ENCODE measurements at places on chromosomes 6 and 20. TPM values are rescaled to one million over a fixed set of nuclear protein-coding genes. Genes with fewer than 3 reads are reported as not detected.

PAK1IP1 gene
- total RNA-seq: 32.8 TPM

NKX2-4 gene
- not detected for total RNA-seq

FNDC1 gene
- total RNA-seq: not detected

GPSM3 gene
- 118 TPM for total RNA-seq

SNX5 gene
- 234 TPM for total RNA-seq

PHACTR1 gene
- not detected for total RNA-seq

IYD gene
- total RNA-seq: not detected

DEFB123 gene
- not detected for total RNA-seq

WFDC12 gene
- total RNA-seq: not detected

ADRM1 gene
- 101 TPM for total RNA-seq

TAF11 gene
- 27.2 TPM for total RNA-seq

GRCh38 chr6:6474170-6474920 lies 114.2 kb upstream of the LY86 start:
- DNase-seq: no peak

DNA sequence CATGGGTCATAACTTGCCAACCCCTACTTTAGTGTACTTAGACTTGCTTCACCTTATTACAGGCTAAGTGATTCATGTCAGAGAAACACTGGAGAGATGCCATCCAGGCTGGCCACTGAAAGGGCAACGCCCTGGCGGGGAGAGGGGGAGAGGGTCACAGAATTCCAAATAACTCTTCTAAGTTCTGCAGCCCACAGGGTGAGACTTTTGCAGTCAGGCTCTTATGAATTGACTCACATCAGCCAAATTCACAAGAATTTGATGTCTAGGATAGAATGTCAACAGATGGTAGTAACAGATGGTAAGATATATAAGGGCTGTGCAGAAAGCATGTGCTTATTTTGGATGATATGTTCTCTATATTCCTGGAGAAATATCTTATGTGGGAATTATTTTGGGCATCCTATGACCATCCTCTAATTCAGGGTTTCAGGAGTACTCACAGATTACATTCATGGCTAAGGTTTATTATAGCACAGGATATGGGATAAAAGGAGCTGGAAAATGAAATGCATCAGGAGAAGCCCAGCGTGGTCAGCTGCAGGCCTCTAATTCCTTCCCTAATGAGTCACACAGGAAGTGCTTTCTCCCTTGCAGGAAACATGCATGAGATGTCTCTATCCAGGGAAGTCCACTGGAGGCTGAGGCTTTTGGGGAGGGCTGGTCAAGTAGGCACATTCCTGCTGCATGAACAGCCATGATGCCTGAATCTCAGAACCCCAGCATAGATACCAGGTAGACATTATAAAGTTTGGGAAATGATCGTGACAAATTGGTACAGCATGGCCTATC lies 58.7 kb upstream of the RIN2 start:
- DNase-seq: no peak

- DNase-seq: no peak
Measured at GRCh38 chr6:2132416-2132815, 113.0 kb downstream of the GMDS start.

- DNase-seq: peak; percentile 77
Measured at GRCh38 chr20:50385733-50386640, 124.2 kb upstream of the PTPN1 start.

DNA sequence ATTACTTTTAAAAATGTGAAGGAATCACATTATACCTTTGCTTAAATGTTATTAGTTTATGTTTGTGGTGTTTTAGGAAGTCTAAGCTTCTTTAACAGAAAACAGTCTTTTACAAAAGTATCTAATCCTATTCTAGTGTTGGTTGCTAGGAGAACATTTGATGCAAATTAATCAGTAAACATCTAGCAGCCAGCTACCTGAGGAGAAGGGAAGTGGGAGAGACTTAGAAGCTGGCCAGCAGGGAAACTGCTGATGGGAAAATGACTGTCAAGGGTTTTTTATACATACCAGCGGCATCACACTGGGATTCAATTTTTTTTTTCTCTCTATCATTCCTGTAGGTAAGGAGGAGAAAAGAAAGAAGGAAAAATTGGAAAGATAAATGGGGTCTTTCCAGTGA lies 686.0 kb upstream of the MMS22L start:
- DNase-seq: no peak

DNA sequence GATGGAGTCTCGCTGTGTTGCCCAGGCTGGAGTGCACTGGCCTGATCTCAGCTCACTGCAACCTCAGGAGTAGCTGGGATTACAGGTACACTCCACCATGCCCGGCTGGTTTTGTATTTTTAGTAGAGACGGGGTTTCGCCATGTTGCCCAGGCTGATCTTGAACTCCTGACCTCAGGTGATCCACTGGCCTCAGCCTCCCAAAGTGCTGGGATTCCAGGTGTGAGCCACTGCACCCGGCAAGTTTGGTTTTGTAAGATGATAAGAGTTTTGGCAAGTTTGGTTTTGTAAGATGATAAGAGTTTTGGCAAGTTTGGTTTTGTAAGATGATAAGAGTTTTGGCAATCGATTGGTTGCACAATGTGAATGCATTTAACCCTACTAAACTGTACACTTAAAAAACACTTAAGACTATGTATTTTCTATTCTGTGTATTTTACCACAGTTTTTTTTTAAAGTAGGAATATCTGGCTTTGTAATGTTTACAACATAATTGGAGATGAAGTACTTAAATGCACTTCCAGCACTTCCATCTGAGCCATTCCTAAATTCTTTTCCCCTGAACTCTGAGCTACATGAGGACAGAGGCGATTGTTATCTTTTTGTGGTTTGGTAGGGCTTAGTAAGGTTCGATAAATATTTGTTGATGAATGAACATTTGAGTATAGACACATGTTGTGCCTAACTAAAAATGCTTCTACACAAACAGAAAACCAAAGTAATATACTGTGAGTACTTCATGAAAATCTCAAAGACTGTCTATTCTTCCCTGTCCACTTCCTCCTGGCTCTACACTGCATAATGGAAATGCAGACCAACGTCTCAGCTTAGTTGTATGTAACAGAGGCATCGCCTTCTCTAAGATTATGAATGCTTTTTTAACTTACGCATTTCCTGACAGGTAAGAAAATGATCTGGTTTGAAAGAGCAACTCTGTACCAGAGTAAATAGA lies 18.8 kb downstream of the SAMHD1 start:
- no peak for DNase-seq

GRCh38 chr20:9741996-9742395 lies 96.9 kb downstream of the PAK5 start:
- no peak for DNase-seq

DNA sequence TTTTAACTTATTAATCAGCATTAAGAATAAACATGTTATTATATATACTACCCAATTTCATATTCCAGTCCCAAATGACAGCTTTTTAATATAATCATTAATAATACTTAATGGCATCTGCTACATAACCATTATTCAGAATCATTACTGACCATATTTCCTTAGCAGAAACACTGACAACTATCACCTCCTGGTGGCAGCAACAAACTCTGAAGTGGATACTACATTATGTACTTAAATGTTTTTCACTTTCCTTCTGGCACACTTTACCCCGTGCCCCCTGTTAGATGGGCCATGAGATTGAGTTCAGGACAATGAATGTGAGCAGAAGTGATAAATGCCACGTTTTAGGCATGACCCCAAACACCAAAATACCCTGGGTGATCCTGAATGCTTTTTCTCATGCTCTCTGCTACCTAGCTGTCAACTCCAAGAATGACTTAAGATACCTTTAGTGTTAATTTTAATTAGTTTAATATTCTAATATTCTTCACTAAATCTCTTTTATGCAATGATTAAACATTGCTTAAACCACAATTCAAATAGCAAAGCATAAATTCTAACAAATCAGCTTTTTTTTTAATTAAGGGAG lies 77.1 kb downstream of the LMBRD1 start:
- no peak for DNase-seq

DNA sequence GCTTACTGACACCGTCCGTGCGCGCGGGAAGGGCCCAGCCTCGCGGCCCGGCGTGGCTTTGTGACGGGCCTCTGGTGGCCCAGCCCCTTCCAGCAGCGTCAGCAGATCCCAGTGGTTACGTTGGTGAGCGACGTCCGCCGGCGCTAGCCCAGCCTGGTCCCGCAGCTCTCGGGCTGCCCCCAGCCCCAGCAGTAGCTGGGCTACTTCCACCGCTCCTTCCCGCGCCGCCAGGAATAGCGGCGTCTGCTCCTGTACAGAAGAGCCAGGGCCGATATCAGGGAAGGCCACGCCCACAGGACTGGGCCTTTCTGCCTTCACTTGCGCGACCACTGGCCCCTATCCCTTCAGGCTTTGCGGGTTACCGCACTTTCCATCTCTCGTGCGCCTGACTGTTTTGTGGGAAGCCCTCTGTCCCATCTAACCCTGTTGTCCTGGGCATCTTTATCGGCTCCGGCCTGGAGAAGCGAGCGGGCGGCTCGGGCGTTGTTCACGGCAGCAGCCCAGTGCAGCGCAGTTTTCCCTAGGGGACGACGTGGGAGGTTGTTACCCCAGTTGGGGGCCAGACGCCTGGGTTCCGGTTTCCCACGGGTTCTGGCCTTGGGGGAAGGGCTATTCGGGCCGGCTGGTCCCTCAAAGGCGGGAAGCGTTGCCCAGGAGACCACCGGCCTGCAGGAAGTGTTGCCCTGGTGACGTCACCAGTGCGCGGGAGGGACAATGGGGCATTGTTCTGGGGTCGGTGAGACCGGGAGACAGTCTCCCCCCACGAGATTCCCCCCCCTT lies 3.6 kb upstream of the GPSM3 start:
- peak; percentile 80 for DNase-seq

- no peak for DNase-seq
Measured at GRCh38 chr6:158825038-158825950, 6.1 kb upstream of the EZR start.

GRCh38 chr6:131958542-131959470 lies 7.6 kb upstream of the CCN2 start:
- no peak for DNase-seq

GRCh38 chr6:12296255-12296573 lies 6.1 kb downstream of the EDN1 start:
- no peak for DNase-seq

DNA sequence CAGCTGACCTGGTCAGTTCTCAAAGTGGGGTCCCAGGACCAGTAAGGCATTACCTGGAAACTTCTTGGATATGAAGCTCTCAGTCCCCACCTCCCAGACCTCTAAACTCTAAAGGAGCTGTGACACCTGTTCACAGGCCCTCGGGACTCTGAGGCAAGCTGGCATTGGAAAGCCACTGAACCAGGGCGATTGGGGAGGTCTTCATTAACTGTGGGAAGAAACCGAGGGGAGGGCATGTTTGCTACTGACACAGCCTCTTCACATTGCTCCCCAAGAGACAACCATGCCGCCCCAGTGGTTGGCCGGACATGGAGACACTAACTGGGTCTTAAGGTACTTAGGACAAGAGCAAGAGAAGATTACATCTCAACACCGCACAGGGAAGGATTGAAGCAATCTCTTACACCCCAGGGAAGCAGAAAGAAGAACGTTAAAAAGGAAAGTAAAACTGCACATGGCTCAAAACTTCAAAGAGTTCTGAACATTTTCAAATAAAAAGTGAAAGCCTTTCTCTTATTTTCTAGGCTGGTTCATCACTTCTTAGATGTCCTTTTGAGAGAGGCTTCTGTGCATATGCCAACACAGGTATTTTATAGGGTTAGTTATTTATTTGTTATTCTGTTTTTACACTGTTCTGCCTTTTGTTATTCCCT lies 210.0 kb upstream of the CST7 start:
- no peak for DNase-seq

DNA sequence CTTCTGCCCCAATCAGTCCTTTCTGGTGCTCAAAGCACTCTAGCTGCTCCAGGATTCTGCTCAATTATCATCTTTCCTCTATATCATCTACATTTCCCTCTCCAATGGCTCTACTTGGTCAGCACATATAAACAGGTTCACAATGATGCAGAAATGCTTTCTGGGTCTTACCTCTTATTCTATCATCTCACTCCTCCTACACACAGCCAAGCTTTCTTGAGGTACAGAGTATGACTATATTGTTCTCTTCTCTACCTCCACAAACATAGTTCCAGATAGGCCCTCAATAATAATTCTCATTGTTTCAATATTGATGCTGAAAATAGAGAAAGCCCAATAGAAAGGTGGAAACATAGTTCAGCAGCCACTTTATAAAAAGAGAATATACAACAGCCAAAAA lies 48.2 kb downstream of the HIVEP2 start:
- no peak for DNase-seq

DNA sequence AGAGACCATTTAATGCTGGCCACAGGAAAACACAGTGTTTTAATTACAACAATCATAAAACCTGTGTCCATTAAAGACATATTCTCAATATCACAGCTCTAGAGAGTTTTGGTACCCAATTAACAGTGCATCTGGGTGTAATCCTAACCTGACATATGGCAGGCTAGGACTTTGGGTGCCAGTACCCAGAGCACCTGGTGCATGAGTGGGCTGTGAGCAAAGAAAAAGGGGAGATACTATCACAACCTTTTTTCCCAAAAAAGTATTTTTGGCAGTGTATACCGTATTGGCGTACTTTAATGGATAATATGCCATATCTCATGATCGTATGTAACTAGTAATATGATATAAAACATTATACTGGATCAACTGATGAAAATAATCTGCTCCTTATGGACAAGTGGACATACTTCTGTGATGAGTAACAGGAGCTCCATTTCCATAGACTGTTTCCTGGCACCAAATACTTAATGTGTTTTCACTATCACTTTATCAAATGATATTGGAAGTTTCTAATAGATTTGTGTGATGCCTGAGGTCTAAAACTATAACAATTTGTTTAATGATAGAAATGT lies 91.7 kb downstream of the COL19A1 start:
- no peak for DNase-seq

DNA sequence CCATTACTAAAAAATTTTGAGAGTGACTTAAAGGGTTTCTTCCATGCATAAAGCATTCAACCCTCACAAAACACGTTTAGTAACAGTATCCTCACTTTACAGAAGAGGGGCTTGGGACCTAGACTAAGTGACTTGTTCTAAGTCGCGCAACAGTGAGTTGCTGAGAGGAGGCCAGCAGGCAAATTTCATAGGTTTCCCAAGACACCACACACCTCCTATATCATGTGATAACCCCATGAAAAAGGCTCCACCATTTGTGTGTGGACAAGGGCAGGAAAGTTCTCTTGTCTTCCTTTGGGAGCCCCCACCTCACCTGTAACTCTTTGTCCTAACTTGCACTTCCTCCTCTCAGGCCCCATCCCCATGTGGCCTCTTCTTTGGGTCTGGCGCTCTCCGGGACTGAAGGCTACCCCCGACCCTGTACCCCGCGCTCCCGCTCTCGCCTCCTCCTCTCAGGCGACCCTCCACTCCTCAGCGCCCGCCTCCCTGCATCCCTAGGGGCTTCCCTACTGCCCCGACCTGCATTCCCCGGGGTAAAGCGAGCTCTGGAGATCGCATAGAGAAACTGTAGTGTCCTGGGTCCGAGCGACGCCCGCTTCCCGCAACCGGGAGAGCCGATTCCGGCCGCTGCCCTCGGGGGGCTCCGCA lies 392 bp downstream of the PSMB8 start:
- DNase-seq: no peak

DNA sequence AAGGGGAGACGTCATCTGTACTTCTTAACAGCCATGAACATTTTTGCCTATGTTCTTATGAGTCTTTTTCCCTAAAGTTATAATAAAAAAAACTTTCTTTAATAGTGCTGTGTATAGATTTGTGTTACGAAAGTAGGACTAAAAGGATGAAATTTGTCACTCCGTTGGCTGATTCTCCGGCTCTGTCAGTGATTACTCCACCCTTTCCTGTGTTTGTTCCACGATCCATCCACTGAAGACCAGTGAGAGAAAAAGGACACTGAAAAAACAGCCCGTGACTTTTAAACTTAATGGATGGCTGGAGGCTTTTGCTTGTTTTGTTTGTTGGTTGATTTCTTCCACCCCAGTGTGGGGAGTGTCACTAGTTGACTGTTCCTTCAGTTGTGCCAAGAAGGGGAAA lies 232.0 kb upstream of the NOX3 start:
- no peak for DNase-seq
